IPS-NIHi11 (cell line): ENCODE measurements at places on chromosomes 11 and 22.

DNA sequence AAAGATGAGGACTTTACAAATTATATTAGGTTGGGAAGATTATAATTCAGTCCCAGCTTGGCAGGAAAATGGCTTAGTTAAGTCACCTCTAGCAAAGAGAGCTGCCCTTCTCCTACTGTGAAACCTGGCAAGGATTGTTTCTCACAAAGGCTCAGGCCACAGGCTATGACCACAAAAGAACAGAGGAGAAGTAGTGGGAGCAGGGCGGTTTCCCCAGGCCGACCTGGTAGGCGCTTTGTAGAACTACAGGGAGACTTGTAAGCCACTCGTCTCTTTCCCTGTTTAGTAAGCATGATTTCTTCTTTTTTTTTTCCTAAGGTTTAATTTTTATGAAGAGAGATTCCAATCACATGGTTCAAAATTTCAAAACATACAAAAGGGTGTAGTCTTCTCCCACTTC is 4.6 kb downstream of the SNAP29 start:
- DNase-seq = no peak

- DNase-seq = no peak
Observed at GRCh38 chr22:30045901-30046715, 34.2 kb upstream of the HORMAD2 start.

DNA sequence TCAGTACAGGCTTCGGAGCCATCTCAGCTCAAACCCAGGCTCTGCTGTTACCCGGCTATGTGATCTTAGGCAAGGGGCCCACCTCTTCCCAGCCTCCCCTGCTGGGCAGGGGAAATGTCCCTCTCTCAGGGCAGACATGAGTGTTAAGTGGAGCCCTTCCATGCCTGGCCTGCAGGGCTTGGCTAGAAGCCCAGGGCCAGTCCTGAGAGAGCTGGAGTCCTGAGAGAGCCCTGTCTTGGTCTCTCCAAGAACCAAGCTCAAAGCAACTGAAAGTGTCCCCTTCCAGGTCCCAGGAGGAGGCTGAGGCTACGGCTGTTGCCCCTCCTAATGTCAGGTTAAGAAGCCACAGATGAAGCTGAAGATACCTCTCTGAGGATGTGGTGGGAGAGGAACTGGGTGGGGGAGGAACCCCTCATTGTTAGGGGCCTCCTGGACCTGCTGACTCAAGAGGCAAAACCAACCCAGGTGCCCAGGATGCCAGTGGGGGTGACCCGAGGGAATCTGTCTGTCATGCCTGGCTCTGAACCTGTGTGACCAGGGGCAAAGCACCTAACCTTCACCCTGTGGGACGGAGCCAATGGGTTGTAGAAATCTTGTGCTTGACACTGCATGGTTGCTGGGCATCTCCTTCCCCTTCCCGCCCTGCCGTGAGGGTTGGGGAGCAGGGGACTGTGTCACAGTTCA is 4.2 kb downstream of the ZP1 start:
- no peak for DNase-seq

- peak; percentile 23 for DNase-seq
Observed at GRCh38 chr22:26199665-26200064, 30.4 kb downstream of the SEZ6L start.

DNA sequence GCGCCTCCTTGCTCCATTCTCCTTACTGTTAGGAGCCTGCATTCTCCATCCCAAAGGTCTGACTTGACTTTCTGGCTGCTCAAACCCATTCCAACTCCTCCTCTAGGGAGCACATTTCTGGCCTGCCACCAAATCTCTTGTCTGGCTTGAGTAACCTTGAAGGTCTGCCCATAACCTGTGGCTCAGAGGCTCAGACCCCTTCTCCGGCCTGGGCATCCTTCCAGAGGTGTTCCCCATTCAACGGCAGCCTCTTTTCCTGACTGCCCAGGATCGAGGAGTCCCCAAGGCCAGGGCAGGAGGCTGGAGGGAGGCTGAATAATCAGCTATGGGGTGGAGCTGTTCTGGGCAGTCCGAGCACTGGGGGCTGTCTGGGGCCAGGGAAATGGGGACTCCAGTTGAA is 2.2 kb downstream of the RAD9A start:
- no peak for DNase-seq

- peak; percentile 90 for DNase-seq
Observed at GRCh38 chr22:32204856-32205722, at the start of gene RFPL2. TSS of gene RFPL2 (minus strand) at chr22:32205073. CDS start at chr22:32202451, 2,622 bp downstream.

DNA sequence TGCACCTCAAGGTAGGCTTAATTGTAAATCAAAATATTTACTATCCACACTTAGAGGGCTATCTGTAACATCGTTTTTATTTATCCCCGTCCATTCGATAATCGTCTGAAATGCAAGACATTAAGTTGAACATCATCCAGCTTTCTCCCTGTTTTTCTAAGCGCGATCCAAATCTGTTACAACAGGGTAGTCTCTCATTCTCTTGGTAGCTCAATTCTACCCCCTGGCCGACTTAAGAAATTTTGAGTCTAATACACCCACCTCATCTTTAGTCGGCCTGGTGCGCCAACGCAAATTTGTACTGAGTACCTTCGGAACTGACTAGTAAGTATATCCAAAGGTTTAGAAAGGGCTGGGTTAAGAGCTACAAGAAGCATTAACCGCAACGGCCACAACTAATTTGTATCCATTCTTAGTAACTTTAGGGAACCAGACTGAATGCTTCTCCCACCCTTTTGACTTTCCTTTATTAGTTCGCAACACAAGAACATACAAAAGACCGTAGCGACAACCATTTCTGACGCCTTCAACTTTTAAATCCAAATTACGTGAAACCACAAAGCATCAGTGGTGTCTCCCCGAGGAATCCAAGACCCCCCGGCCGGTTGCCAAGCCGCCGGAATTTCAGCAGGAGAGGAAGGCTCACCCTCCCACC is 1.0 kb upstream of the ZNF143 start:
- DNase-seq = no peak

GRCh38 chr11:77467993-77468392 is 5.9 kb downstream of the PAK1 start:
- no peak for DNase-seq

DNA sequence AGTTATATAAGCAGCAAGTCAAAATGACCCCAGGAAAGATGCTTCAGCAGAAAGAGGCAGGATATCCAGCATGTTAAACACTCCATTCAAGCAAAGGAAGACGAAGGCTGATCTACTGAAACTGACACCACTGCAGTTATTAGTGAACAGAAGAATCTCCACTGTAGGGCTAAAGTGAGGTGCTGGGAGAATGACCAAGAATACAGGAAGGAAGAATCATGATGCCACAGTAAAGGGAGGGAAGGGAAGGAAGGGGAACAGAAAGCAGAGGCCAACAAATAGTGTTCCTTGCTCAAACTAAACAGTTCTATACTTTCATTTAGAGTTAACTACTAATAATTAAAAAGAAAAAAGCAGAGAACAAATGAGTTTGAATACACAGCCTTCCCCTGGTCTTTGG is 92.5 kb downstream of the SIK3 start:
- no peak for DNase-seq
